MV-4-11 (cell line): ENCODE measurements at places on chromosomes 5 and 9.

GRCh38 chr5:176899946-176900779 lies 1.0 kb upstream of the HK3 start:
- DNase-seq = no peak

- DNase-seq = peak; percentile 56
These were observed 3.3 kb downstream of the LPAR1 start for GRCh38 chr9:111034898-111035539.

GRCh38 chr5:174412374-174412773 lies 312.0 kb upstream of the MSX2 start:
- DNase-seq = no peak

DNA sequence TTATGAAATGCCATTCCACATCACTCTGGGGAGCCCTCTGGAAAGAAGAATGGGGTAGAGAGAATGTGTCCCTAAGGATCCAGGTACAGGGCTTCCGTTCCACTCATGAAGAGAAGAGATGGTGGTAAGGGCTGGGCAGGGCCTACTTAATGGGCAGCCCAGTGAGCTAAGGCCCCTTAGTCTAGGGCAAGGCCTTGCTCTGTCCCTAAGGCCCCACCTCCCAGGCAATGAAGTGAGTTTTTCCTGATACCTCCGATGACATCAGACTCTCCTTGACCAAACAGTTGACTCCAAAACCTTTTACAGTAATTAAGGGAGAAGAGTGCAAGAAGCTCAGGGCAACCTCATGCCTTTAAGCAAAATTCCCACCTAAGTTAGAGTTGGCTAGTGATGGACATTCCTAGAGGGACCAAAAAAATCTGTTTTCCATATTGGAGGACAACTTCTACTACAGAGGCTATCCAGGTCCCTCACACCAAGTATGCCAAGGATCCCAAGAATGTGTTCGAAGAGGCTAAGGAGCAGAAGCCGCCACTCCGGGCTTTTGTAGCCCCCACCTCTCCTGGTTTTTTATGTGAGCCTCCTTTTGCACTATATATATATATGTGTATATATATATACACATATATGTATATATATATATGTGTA lies 5.9 kb downstream of the KLF9 start:
- no peak for DNase-seq

GRCh38 chr9:23379842-23380241 lies 446.2 kb downstream of the ELAVL2 start:
- DNase-seq = no peak
